ENCODE measurements at places on chromosomes 13 and 19.

GRCh38 chr19:5096536-5096935, 127.6 kb downstream of the KDM4B start:
- no peak for DNase-seq

DNA sequence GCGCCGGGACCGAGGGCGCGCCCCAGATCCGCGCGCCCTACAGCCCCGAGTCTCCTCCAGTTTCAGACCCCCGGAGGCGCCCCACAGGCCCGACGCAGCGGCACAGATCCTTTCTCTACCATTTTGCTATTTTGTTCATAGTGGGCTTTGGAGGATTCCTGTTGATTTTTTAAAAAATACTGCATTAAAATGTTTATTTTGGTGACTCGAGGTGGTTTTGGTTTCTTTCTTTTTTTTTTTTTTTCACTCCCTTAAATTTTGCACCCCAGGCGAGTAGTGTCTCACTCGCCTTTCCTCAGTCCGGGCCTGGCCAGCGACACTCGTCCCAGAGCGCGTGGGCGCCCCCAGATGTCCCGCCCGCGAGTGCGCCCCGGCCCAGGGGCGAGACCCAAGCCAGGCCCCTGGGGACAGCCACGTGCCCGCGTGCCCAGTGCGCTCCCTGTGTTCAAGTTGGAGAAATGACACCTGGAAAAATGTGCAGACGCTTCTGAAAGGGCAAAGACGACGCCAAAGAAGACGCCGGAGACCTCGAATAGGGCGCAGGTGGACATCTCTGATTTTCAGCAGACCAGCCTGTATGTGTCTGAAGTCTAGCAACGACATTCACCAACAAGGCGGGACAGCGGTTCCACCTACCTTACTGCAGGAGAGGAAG, 471 bp upstream of the INSR start:
- DNase-seq, result no peak

DNA sequence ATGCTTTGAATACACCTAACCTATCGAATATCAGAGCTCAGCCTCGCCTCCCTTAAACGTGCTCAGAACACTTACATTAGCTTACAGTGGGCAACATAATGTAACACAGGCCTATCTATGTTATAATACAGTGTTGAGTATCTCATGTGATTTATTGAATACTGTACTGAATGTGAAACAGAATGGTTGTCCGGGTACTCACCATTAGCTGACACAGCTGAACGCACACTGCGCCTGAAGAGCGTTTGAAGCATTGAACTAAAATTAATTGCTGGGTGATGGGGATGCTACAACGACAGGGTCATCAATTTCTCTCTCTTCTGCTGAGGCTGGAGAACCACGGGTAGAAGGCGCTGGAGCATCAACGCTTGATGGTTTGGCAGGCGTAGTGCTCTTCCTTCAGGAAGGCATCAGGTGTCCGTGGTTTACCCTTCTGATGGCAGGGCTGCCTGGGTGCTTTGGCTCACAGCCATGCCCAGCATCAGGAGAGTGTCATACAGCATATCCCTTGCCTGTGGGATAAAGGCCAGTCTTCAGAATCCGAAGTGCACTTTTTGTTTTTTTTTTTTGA, 46.9 kb upstream of the UBE2L5 start:
- no peak for DNase-seq

GRCh38 chr19:1105008-1105872, 1.4 kb downstream of the GPX4 start:
- DNase-seq, result no peak

DNA sequence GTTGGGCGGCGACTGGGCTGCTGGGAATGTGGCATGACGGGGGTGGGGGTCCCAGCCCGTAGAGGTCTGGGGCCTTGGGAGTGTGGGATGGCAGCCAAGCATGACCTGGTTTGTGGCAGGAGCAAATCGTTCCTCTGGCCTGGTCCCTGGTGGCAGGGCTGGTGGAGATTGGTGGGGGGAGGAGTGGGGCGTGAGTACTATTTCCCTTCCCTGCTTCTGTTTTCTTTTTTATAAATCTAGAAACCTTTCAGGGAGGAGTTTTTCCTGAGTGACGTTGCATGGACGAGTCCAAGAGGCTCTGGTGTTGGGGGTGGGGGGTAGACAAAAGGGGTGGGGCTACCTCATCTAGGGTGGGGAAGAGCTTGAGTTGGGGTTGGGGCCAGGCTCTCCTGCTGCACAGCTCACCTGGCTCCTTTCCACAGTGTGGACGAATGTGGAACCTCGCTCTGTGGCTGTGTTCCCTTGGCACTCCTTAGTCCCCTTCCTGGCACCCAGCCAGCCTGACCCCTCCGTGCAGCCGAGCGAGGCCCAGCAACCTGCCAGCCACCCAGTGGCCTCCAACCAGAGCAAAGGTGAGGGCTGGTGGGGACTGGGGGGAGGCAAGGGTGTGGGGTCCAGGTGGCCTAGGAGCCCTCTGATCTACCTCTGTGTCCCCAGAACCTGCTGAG, 15.4 kb upstream of the PRR19 start:
- DNase-seq, result no peak

DNA sequence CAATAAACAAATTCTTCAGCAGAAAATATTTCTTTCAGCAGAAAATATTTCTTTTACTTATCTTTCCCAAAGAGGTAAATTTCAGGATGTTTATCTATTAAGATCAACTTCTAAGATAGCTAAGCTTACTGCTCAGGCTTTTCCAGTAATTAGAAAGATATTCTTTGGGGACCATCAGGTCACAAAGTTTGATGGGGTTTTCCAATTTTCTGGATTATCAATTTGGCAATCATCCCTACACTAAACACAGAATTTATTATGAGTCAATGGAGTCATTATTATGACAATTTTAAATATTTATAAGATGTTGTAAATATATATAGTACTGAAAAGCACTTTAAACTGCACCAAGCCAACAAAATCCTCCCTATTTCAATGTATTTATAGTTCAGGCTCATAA, 137.6 kb downstream of the AKAP11 start:
- DNase-seq, result no peak

- DNase-seq, result no peak
Measured at GRCh38 chr19:41228486-41228885, 9.5 kb downstream of the AXL start.

GRCh38 chr19:38213911-38214625, 10.0 kb downstream of the DPF1 start:
- peak; percentile 88 for DNase-seq

DNA sequence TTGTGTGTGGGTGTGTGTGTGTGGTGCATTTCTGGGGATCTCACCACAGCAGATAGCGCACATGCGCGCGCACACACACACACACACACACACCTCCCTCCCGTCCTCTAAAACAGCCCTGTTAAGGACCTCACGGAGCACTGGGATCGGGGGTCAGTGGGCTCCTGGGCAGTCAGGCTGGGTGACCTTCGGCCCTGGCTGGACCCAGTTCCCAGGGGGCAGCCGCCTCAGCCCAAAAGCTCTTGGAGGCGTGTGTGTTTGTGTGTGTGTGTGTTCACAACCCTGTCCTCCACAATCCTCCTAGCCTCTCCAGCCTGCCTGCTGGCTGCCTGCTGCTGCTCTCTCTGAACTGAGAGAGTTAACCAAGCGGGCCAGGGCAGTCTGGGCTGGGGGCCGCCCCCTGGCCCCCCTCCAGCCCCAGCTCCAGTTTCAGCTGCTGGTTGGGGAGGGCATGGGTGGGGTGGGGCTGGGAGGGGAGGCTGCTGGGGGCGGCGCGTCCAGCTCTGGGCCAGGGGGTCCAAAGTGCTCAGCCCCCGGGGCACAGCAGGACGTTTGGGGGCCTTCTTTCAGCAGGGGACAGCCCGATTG, at the start of gene FXYD1:
FXYD1 (plus strand) TSS at position 520 of the 588 bp plus-strand sequence. CDS start 1,256 bp downstream, outside the sequence.
- DNase-seq, result no peak

- no peak for DNase-seq
Measured at GRCh38 chr13:22194106-22194805, 523.4 kb downstream of the FGF9 start.

DNA sequence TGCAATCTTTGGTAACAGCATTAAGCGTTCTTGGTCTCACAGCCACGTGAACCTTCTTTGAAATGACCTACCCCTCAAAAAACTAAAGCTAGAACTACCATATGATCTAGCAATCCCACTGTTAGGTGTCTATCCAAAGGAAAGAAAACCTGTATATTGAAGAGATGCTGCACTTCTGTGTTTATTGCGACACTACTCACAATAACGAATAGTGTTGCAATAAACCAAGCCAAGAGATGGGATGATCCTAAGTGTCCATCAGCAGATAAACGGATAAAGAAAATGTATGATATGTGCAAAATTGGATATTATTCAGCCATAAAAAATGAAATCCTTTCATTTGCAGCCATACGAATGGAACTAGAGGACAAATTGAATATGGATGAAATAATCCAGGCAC, 637.9 kb downstream of the EFNB2 start:
- DNase-seq, result no peak

DNA sequence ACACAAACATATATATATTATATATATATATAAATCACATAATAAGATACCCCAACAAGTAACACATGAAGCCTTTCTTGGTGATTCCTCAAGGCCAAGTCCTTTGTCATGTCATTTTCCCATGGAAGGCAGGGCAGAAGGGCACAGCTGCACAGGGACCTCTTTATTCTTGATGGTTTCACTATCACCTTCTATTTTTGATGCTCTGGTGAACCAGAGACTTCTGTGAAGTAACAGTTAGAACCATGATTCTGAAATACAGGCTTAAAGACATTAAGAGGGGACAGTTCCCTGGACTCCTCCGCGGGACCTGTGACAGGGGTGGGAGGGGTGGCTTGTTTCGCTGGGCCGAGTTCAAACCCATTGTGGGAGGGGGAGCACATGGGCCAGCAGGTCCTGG, 104.0 kb downstream of the DGKH start:
- DNase-seq, result no peak

DNA sequence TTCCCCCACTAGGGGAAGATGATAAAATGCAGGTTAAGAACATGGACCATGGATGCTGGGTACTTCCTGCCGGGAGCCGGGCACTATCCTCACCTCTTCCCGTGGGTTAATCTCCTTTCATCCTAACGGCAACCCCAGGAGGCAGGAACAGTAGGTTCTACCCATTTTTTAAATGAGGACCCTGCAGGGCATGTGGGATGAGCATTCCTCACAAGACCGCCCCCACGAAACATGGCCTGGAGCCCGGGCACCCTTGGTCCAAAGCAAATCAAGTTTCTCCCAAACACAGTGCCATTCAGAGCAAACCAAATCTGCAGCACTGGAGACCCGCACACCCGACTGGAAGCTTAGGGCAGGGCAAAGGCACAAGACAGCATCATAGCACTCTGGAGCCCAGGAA, 35.4 kb downstream of the COL4A2 start:
- no peak for DNase-seq

DNA sequence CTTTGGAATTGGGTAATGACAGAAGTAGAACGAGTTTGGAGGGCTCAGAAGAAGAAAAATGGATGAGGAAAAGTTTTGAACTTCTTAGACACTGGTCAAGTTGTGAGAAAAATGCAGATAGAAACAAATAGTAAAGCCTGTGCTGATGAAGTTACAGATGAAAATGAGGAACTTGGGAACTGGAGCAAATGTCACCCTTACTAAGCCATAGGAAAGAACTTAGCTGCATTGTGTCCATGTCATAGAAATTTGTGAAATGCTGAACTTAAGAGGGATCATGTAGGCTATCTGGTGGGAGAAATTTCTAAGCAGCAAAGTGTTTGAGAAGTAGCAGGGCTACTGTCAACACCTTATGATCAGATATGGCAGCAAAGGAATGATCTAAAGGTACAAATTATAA, 289.2 kb upstream of the PCDH9 start:
- no peak for DNase-seq

DNA sequence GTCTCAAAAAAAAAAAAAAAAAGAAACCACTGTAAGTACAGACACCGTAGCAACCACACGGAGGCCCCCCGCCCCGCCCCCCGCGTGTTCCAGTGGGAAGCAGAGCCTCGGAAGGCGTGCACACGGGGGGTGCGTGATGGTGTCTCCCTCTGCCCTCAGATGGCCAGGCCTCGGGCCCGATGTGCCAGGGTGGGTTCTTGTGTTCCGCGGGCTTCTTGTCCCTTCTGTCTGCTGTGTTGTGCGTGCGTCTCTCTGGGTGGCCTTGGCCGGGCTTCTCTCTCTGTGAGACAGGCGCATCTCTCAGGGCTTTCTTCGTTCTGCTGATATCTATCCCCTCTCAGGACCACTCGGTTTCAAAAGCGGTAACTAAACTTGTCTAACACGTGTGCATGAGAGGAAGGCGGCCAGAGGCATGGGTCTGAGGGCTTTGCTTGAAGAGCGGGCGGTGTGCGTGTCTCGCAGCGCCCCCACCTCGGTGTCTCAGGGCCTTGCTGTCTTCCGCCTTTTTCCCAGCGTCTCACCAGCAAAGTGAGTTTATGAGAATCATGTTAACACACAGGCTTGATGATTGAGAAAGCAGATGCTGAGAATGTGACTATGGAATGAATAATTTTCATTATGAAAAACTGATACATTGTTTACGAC, 12.6 kb downstream of the ATP11A start:
- DNase-seq, result no peak

DNA sequence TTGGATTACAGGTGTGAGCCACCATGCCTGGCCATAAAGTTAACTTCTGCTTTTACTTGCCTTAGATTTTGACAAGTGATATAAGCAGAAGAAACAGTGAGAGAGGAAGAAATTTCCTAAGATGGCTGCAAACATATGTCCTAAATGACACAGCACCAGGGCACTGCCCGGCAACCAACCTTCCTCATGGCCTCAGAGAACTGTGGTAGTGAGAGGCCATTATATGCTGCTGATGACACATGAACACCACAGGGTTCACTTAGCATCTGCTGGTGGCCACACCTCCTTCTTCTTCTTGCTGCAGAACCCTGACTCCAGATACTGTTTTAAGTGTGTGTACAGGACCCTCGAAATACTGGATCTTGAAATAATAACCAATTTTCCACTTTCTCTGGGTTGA, 88.2 kb downstream of the KCTD12 start:
- DNase-seq, result no peak

GRCh38 chr19:7921302-7921966, 1.3 kb downstream of the SNAPC2 start:
- no peak for DNase-seq

- no peak for DNase-seq
Measured at GRCh38 chr13:70784207-70784989, 676.1 kb upstream of the KLHL1 start.

DNA sequence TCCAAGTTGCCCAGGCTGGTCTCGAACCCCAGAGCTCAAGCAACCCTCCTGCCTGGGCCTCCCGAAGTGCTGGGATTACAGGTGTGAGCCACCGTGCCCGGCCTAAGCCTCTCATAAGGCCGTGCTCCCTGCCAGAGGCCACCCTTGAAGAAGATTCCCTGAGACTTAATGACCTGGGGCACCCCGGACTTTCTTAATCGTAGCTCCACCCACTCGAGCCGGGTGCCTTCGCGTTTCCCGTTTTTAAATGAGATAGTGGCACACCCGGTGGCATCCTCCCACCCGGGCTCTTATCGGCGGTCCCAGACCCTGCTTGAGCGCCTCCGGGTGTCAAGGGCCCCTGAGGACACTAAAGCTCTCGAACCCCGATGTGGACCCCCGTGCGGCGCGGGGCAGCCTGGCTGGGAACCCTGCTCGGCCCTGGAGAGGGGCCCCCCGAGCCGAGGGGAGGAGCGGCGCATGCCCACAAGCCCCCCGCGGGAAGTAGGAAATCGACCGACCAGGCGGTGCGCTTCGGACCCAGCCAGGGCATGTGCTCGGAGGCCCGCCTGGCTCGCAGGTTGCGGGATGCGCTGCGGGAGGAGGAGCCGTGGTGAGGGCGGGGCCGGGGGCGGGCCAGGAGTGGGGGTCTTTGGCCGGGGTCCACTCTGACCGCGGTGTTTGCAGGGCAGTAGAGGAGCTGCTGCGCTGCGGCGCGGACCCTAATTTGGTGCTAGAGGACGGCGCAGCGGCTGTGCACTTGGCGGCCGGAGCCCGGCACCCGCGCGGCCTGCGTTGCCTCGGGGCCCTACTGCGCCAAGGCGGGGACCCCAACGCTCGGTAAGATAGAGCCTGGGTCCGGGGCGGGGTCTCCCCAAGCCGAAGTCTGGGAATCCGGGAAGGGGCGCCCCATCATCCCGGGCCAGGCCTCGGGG, at the start of gene ANKLE1:
ANKLE1 (plus strand) TSS at position 511 of the 914 bp plus-strand sequence; CDS start at position 531, 20 bp downstream.
- DNase-seq, result no peak
